ENCODE measurements at places on chromosomes 6 and 20. TPM values are rescaled to one million over a fixed set of nuclear protein-coding genes. Genes with fewer than 3 reads are reported as not detected.
A peak's percentile ranks its signal among the peaks of the same experiment; 100 is the strongest.

DNA sequence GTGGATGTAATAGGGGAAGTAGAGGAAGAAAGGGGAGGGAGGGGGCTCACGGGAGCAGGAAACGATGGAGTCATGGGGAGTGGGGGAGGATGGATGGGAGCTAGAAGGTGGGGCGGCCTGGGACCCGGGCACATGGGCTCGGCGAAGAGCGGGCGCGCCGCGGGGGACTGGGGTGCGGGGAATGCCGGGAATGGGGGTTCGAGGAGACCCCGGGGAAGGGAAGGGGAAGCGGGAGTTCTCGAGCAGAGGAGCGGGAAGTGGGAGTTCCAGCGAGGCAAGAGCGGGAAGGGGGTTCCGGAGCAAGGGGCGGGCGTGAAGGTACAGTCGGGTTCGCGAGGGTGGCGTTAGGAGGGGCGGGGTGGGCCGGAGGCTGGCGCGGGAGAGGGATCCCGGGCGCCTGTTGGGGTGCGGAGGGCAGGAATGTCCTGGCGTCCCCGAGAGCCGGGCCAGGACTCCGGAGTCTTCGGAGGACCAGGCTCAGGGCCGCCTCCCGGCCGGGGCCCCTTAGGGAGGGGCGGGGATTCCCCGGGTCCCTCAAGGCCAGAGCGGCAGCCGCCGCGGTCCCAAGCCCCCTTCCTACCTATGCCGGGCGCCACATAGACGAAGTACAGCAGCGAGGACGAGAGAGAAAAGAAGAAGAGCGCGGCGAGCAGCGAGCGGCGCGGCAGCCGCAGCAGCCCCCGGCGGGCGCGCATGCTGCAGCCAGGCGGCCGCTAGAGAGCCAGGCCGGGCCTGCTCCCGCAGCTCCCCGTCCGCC lies 504 bp downstream of the B4GALT5 start:
- peak; percentile 56 for DNase-seq

CYP21A2 gene
- total RNA-seq: 9.0 TPM

DNA sequence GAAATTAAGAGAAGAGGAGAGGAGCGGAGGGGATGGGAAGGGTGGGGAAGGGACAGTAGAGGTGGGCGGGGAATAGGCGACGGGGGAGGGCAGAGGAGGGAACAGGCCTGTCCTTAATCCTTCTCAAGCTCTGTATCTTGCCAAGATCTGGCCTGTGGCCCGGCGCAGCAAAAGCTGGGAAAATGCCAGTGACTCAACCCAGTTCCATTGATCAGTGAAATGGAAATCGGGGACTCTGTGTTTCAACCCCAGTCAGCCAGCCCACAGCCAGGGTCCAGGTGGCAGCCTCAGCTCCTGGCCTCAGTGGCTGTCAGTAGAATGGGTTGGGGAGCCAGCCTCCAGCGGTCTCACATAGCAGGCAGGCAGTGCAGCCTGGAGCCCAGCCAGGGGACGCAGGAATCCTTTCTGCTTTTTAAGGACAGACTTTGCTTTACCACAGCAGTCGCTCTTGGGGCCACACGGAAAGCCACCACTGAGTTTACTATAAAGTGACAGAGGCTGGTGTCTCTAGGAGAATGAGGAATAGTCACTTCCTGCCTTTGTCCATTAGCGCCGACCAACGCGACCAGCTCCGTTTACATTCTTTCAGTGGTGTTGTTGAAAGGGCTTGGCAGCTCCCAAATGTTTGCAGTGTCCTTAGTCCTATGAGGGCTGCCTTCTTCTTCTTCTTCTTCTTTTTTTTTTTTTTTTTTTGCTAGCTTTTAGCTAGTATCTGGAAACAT lies 128.0 kb downstream of the RIN2 start:
- DNase-seq: peak; percentile 87

GRCh38 chr20:45873409-45874103 lies 7.5 kb upstream of the ZSWIM1 start:
- DNase-seq: no peak

DNA sequence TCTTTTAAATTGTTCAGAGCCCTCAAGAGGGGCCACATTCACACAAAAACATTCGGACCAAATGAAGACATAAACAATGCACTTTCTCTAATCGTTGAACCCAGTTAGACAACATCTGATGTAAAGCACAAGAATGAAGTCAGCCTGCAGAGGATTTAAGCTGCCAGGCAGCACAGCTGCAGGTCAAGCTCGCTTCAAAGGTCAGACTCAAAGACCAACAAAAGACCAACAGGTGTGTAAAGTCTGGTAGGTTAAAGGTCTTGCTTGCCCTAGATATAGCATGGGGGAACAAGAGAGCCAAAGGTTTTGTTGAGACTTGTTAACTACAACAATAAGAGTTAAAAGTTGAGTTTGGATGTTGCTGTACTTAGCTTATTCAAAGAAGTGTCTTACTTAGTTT lies 26.7 kb upstream of the MYLIP start:
- no peak for DNase-seq

SLC17A2 gene
- total RNA-seq: 27.6 TPM

DNA sequence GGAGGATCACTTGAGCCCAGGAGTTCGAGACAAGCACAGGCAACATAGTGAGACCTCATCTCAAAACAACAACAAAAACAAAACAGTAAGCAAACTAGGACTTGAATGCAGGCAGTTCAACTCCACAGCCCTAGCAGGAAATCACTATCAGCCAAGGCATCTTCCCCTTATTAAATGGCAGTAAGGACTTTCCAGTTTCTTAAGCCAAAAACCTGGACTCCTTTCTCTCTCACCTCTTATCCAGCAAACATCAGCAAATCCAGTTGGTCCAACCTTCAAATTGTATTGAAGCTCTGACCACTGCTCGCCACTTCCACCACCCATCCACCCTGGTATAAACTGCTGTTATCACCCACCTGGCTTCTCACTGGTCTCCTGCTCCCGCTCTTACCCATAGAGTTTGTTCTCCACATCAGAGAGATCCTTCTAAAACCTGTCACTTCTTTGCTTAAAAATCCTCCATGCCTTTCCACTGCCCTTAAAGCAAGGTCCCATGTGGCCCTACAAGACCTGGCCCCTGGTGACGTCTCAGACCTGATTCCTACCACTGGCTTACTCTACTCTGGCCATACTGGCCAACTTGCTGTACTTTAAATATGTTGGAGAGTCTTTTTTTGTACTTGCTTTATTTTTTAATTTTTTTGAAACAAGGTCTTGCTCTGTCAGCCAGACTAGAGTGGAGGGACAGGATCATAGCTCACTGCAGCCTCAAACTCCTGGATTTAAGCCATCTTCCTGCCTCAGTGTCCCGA lies 27.6 kb downstream of the BCL2L1 start:
- DNase-seq: no peak
